ENCODE measurements at places on chromosomes 2 and 18.

- no peak for DNase-seq
Observed at GRCh38 chr2:127048618-127048935, 58.4 kb downstream of the BIN1 start.

DNA sequence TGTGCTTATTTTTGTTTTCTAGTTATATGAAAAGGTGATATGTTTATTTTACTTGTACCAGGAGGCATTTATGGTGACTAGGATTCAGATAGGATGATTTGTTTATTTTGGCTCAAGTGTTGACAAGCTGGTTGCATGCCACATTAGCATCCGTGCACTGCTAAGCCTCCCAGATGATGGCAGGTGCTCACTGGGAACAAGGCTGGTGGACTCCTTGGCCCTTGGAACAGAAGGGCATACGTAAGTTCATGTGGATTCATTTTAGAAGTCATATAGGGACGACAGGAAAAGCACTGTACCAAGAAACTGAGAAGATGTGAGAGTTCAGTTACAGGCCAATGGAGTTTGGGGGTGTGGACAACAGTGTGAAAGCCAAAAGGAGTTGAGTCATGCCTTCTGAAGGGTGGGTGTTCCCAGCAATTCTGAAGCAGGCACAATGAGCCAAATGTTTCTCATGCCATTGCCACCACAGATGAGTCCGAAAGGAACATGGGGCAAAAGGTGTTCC lies 166.2 kb downstream of the PHLPP1 start:
- DNase-seq: no peak

- no peak for DNase-seq
Observed at GRCh38 chr2:179338681-179339080, 74.0 kb upstream of the SESTD1 start.

- no peak for DNase-seq
Observed at GRCh38 chr2:120857422-120857821, 121.8 kb downstream of the GLI2 start.

GRCh38 chr2:17804358-17804757 lies 11.9 kb upstream of the MSGN1 start:
- no peak for DNase-seq

- DNase-seq: no peak
Observed at GRCh38 chr2:16168506-16169264, 228.3 kb downstream of the MYCN start.

DNA sequence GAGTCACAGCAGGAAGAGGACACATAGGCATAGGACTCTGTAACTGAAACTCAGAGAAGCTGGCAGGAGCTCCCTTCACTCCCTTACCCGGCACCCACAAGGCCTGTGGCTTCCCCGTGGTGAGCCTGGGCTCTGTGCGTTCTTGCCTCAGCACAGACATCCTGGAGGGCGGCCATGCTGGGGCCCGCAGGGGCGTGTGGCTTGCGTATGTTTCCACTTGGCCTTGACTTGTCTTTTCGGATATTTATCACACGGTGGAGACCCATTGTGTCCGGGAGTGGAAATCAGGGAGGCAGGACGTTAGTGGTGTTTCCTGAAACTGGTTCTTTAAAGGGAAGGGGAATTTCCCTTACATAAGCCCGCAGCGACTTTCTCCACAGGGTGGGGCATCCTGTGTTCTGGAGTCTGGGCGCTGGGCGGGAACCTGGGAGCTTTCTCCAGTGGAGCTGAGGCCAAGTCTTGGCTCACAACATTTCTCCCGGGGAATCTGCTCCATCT lies 49.9 kb upstream of the EML6 start:
- no peak for DNase-seq

- DNase-seq: no peak
Observed at GRCh38 chr2:10289352-10289751, 13.4 kb upstream of the HPCAL1 start.

- no peak for DNase-seq
Observed at GRCh38 chr2:217325816-217326215, 466.0 kb upstream of the TNP1 start.

GRCh38 chr2:40225670-40226210 lies 226.2 kb downstream of the SLC8A1 start:
- no peak for DNase-seq

DNA sequence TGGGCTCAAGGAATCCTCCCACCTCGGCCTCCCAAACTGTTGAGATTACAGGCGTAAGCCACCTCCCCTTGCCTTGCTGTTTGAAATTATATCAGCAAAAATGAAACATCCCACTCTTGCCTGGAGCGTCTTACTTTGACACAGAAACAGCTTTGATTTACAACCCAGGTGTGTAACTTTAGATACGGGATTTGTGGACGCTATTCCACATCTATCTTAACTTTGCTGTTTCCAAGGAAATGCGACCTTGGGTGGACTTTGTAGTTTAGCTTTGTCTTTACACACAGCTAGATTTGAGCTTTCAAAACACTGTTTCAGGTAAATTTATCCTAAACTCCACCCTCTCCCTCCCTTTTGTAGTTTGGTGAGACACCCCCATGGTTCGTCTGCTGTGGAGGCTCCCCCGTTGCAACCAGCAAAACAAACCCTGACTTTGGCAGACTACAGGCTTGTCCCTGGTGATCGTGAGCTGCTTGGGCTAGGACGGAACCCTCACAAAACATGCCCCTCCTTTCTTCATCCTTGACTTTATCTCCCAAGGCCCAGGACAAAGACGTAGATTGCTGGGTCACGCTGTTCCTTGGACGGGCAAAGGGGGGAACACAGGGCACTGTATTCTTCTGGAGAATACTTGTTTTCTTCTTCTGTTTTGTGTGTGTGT lies 5.5 kb upstream of the MSH6 start:
- no peak for DNase-seq

GRCh38 chr2:121368836-121369235 lies 83.8 kb upstream of the TFCP2L1 start:
- no peak for DNase-seq

DNA sequence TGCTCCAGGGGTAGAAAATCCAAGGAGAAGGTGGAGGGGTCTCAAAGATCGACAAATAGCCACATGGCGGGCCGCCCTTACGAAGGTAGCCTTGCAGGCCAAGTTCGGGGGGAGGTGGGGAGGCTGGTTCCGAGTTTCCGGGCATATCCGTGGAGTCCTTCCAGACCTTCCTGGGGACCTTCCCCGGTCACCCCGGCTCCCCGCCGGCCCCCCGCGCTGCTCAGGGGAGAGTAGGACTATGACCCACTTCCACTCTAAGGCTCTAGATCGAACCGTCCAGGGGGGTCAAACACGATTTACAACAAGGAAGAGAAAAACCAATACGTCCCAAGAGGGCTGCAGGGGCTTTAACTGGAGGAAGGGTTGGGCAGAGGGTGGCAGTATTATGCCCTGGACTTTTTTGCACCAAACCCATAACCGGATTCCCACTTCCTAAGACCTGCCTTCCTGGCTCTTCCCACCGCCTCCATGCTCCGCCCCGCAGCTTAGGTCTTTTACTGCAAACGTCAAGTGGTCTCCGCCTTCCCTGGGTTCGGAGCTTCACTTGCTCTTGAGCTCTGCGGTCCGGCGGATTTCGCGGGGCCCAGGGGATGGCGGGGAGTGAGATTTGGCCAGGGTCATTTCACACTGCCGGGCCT lies 779 bp upstream of the LYPD6 start:
- DNase-seq: no peak

DNA sequence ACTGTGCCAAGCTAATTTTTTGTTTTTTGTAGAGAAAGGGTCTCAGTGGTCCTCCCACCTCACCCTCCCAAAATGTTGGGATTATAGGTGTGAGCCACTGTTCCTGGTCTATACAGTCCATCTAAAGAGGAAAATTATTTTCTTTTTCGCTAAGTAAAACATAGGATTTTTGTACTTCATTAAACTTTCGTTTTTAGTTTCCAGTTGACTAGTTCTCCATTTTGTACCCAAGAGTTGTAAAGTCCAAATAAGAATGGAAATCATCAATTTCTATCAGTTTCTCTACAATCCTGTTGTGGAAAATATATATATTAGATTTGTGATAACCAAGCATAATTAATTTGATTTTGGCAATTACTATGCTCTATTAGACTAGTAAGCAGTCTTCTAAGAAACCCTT lies 156.4 kb downstream of the BABAM2 start:
- DNase-seq: no peak

Measured in activated CD8-positive, alpha-beta memory T cell treated with anti-CD3 and anti-CD28 coated beads, Interleukin-2, amount 50 U/mL, for 4 hours (primary cell).